ENCODE measurements at places on chromosomes 7 and 10.

- no peak for DNase-seq
These were observed 50.8 kb downstream of the CXCL12 start for GRCh38 chr10:44334091-44334490.

DNA sequence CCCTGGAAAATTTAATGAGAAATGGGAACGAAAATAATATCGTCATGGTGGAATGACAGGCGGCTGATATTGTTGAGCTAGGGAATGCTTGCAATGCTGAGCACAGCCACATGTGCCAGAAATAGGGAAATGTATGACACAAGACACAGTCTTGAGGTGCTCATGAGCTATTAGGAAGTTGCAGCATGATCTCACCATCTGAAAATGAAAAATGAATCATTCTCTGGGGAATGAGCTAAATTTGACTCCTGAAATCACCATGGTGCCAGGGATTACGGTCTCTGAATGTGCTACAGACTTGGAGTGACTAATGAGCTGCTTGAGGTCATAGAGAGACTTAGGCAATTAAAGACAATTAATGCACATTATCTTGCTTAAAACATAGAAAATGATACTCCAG lies 845.0 kb downstream of the CNTNAP2 start:
- DNase-seq = peak; percentile 96

DNA sequence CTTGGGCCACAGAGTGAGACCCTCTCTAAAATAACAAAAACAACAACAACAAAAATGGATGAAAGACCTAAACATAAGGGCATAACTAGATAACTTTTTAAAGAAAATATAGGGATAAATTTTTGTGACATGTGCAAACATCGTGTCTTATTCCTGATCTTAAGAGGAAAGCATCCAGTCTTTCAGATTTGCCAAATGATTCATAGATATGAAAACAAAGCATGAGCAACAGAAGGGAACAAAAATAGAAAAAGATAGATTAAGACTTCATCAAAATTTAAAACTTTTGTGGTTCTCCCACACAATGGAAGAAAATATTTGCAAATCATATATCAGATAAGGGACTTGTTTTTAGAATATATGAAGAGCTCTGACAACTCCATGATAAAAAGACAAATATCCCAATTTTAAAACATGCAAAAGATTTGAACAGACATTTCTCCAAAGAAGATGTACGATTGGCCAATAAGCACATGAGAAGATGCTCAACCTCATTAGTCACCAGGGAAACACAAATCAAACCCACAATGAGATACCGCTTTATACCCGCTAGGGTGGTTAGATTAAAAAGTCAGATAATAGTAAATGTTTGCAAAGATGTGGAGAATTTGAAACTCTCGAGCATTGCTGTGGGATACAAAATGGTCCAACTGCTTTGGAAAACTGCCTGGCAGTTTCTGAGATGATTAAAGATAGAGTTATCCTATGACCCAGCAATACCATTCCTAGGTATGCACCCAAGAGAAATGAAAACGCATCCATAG lies 20.3 kb downstream of the PPIF start:
- peak; percentile 78 for DNase-seq

DNA sequence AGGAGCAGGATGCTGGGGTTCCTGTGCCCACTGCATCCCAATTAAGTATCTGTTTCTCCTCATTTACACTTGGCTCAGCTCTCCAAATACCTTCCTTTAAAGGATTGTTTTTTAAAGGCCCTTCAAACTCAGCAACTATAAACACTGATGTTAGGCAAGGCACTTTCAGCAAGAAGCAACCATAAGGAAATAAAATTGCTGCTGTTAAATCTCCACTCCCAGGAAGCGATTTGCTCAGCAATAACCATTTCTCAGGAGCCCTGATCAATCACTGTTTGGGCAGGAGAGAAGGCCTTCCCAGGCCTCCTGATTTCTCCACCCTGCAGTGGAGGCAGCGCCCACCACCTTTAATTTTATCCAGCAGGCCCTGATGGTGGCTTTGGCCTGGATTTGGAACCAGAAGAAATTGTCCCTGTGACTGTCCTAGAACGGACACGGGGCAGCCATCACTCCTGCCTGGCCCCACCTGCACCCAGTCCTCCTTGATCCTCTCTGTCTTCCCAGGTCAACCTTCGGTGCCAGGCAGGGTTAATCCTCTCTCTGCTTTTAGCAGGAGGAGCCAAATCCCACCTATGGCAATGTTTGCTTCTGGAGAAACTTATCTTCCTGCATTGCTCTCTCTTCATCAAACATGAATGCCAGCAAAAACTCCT lies 199.8 kb downstream of the PLXNA4 start:
- no peak for DNase-seq

- no peak for DNase-seq
These were observed 190.8 kb downstream of the GFRA1 start for GRCh38 chr10:116082206-116082605.
